ENCODE measurements at places on chromosomes 6 and 20.

DNA sequence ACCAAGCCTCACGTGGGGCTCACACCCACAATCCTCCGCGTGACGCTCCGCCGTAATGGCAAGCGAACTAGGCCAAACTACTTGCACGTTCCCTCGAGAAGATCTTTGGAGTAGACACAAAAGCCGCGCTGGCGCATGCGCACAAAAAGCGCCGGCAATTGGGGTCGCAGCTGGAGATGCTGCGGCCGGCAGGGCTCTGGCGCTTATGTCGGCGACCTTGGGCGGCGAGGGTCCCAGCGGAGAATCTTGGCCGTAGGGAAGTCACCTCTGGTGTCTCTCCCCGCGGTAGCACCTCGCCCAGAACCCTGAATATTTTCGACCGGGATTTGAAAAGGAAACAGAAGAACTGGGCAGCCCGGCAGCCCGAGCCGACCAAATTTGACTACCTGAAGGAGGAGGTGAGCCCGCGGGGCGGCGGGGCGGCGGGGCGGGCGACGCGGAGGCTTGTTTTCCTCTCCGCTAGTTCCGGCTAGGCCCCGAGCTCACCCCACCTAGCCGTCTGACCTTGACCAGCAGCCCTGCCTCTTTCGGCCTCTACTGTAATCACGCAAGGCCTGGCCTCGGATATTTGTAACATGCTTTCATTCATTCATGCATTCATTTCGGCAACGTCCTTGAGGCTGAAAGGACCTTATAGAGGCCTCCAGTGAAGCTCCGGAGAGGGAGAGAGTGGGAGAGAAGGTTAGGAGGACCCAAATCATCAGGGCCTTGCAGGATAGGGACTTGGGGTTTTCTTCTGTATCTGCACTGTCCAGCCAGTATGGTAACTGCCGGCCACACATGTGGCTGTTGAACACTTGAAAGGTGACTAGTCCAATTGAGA is at the start of the genes ESF1 and NDUFAF5:
Gene ESF1, minus strand, starts transcription at position 27 of the 823 bp plus-strand sequence. CDS start 1,779 bp downstream, outside the sequence.
Gene NDUFAF5, plus strand, starts transcription at position 136 of the 823 bp plus-strand sequence. Its CDS starts 41 bp downstream, at position 177.
- DNase-seq: peak; percentile 84

DNA sequence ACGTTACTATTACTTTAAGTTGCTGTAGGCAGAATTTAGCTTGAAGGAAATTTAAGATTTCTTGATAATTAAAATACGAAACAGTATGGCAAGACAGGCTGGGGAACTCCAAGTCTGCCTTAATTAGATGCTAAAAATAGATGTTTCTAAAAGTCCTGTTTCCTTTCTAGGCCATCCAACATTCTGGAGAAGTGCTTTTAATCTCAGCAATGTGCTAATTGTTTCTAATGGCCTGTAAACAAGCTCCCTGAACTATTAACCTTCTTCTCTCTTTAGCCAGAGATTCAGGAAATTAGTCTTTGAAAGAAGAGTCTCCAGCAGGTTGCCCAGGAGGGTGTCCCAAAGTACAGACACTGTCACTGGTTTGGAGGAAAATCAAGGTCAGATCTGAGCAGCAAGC is 677.3 kb upstream of the AGPAT4 start:
- no peak for DNase-seq

GRCh38 chr20:58693226-58694006 is 816 bp downstream of the NPEPL1 start:
- DNase-seq: no peak

GRCh38 chr20:5504061-5504739 is 187.4 kb upstream of the PROKR2 start:
- DNase-seq: no peak

DNA sequence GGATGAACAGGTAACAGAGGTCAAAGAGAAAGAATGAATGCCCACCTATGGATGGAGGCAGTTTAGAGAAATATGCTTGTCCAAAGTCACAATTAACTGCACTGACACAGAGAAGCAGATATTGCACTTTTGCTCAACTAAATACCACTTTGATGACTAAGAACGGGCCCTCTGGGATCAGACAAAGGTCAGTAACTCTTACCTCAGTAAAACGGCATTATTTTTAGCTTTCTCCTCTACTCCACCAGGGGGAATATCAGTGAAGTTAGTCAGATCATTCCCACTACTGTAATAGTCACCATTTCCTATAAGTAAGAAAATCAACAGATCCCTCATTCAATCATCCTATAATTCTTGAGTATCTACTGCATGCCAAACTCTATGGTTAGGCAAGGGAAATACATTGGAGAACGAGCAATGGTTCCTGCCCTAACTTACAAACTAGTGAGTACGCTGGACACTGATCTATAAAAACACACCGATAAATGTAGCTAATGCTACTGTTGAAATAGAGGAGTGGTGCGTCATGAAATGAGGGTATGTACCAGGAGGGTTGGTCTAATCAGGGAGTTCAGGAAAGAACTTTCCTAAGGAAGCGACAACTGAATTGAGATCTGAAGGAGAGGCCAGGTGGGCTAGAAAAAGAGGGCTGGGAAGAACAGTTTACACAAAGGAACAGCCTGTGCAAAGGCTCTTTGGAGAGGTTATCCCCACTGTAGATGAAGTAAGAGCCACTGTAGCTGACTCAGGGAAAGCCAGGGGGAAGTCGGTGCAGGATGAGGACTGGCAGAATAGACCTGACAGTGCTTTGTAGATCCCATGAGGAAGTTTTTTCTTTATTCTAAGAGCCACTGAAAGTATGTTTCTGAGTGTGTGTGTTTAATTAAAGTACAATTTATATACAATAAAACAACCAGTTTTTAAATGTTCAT is 9.2 kb downstream of the ECI2 start:
- no peak for DNase-seq

DNA sequence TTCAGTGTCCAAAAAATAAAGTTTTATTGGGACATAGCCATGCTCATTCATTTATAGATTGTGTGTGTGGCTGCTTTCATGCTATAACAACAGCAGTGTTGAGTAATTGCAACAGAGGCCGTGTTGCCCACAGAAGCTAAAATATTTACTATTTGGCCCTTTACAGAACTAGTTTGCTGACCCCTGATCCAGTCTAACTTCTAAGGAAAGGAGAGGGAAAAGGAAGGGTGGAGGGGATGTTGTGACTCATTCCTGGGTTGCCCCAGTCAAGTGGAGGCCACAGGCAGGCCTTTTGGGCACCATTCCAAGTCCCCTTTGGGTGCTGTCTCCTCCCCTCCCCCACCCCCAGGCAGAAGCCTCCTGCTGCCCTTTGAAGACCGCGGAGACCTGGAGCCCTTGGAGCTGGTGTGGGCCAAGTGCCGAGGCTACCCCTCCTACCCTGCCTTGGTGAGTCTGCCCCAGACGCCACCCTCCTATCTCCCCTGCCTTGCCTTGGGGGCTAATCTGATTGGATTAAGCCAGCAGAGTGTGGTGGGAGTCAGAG is 28.4 kb downstream of the BRPF3 start:
- DNase-seq: no peak

Measured in GOT3 (cell line).